ENCODE measurements at places on chromosomes 1 and 21.

DNA sequence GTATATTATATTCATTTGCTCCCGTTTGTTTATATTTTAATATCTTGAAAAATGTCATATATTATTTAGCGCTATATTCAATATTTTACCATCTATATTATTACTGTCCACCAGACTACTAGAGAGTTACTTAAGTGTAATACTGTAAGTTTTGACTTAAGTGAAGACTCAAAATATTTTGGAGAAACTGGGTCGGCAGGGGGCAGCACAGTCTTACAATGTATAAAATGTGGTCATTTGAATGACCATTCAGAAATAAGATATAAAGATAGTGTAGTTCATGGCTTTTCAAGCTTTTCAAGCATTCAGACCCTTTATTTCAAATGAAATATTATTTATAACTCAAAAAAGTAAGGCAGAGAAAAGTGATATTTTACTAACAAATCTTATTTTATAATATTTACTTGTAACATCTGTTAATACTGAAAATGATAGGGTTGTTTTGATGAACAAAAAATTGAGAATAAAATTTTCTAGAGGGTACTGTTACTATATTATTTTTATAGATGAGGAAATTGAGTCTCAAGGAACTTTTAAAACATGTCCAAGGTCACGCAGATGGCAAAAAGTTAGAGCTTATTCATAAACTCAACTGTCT lies 89.0 kb upstream of the SERTAD4 start:
- no peak for DNase-seq

GRCh38 chr1:63718541-63718970 lies 55.3 kb upstream of the ROR1 start:
- no peak for DNase-seq

- no peak for DNase-seq
Measured at GRCh38 chr1:160800142-160800541, 4.2 kb downstream of the LY9 start.

- peak; percentile 53 for DNase-seq
Measured at GRCh38 chr21:45923146-45923545, 58.4 kb upstream of the COL6A1 start.

GRCh38 chr21:42164818-42165217 lies 54.1 kb upstream of the ABCG1 start:
- no peak for DNase-seq

DNA sequence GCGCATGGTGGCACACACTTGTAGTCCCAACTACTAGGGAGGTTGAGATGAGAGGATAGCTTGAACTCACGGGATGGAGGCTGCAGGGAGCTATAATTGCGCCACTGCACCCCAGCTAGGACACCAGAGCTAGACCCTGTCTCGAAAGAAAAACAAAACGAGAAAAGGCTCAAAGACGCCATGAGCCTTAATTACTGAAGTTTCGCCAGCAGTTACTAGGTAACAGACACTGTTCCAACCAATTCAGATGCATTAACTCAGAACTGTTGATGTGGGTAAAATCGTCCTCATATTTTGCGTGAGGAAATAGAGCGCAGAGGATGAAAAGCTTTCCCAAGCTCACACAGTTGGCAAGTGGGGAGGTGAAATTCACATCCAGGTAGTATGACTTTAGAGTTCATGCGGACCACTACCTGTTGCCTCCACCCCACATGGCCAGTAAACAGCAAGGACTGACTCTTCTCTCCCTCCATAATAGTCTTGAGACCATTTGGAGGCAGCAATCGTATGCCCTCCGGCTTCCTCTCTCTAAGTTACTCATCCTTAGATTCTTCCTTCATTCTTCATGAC lies 40.1 kb downstream of the INAVA start:
- no peak for DNase-seq

DNA sequence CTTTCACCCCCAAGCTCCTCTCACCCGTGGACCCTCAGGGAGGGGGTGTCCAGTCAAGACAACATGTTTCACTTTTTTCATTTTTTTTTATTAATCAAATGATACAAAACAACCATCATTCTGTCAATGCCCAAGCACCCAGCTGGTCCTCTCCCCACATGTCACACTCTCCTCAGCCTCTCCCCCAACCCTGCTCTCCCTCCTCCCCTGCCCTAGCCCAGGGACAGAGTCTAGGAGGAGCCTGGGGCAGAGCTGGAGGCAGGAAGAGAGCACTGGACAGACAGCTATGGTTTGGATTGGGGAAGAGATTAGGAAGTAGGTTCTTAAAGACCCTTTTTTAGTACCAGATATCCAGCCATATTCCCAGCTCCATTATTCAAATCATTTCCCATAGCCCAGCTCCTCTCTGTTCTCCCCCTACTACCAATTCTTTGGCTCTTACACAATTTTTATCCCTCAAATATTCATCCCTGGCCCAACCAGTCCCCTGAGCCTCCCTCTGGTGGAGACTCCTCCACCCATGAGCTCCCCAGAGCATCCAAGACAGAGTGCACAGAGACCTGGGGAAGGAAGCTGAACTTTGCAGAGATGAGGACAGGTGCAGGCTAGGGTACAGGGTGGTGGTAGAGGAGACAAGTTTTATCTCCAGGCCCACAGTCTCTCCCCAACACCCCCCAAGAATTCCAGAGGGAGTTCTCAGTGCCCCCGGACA lies 1.4 kb upstream of the S100A16 start:
- DNase-seq = no peak

DNA sequence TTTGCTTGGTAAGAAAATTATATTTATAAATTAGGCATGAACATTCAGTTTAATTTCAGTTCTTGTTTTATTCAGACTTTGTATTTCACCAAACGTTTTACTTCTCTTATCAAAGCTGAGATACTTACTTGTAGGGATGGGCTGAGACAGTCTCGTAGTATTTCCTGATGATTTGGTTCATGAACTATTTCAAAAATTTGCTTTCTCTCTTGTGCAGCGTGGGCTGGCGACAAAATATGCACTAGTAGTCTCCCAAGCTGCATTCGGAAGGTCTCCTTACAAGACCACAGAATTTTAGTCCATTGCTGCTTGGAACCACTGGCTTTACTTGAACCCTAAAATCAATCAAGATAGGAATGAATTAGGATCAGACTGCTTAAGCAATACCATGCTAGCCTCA lies 91.7 kb upstream of the GNG4 start:
- DNase-seq = peak; percentile 44

- DNase-seq = no peak
Measured at GRCh38 chr1:183096894-183097293, 73.7 kb downstream of the LAMC1 start.

GRCh38 chr1:81069856-81070255 lies 730.9 kb upstream of the ADGRL2 start:
- DNase-seq = no peak

- no peak for DNase-seq
Measured at GRCh38 chr1:5274527-5274926, 620.1 kb downstream of the AJAP1 start.

DNA sequence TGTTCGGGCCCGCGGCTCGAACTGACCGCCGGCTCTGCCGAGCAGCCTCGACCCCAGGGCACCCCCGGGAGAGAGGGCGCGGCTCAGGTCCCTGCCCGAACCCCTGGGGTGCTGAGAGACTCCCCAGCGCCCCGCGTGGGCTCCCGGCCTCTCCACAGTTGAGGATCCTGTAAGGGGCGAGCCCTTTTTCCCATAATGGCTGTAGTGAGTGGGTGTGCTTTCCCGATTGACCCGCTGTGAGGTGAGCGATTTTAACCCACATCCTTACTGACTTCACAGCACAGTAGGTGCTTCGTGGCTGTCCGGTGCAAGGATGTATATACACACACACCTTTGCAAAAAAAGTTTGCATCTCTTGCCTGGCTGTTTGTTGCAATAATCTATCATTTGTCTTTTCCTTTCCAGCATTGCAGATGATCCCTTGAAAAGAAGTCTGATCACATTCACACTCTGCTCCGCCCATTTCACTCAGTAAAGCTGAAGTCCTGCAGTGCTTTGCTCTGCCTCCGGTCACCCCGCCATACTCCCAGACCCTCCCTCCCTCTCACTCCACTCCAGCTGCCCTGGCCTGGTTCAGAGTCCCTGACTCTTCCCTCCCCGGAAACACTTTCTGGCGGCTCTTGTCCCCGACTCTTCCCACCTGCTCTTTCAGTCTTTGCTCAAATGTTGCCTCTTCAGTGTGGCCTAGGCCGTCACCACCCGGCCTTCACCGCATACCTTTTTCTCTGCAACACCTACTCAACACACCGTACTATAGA lies 955 bp upstream of the UBE2G2 start:
- no peak for DNase-seq

DNA sequence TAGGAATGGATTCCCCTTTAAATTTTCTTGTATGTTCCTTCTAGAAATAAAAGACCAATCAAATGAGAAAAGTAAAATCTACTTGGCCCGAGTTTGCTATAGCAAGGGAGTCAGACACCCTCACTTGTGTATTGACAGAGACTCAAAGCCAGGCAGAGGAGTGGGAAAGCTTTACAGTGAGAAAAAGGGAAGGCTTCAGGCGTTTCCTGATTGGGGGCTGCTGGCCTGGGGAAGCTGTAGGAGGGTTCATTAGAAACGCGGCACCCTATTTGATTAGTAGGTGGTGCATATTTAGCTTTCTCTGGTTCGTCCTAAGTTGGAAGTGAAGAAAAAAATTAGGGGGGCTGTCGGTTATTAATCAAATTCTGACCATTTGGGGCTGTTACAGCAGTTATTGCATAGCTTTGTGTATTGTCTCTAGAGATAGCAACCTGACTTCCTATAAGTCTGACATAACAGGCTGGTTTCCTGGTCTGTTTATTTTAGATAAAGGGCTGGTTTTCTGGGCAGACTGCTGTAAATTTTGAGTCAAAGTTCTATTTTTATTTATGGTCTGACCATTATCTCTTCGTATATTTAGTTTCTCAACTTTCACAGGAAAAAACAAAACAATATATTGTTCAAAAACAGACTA lies 10.0 kb downstream of the SLC25A24 start:
- DNase-seq = no peak

DNA sequence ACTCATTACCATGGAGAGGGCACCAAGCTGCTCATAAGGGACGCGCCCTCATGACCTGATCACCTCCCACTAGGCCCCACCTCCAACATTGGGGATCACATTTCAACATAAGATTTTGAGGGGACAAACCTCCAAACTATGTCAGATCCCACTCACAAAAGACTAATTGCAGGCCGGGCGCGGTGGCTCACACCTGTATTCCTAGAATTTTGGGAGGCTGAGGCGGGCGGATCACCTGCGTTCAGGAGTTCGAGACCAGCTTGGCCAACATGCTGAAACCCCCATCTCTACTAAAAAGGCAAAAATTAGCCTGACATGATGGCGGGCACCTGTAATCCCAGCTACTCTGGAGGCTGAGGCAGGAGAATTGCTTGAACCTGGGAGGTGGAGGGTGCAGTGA lies 228.7 kb downstream of the CRB1 start:
- no peak for DNase-seq

- DNase-seq = no peak
Measured at GRCh38 chr1:168223681-168224540, 1.9 kb upstream of the SFT2D2 start.

DNA sequence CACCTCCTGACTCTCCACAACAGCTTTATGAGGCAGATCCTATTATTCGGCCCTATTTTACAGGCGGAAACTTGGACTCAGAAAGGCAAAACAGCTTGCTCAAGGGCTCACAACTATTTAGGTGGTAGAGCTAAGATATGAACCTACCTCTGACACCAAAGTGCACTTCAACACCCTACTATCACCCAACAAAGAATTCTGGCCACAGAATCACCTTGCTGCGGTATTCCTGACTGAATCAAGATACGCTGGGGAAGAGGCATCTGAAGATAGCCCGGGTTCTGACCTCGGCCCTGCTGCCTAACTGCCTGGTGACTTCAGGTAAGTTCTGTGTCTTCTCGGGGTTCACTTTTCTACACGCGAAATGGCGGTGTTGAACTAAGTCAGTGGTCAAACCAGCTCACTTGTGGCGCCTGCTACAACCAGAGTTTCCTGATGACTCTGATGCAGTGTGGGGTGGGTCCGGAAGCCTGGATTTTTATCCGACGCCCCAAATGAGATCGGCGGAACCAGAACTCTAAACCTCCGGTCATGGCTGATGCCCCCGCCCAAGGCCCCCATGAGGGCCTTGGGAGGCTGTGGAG lies 608 bp downstream of the PEF1 start:
- DNase-seq = no peak

- no peak for DNase-seq
Measured at GRCh38 chr1:219271818-219272535, 98.3 kb downstream of the LYPLAL1 start.

GRCh38 chr1:82279241-82279640 lies 478.5 kb downstream of the ADGRL2 start:
- no peak for DNase-seq

- DNase-seq = no peak
Measured at GRCh38 chr1:31073044-31073443, 7.5 kb upstream of the PUM1 start.

DNA sequence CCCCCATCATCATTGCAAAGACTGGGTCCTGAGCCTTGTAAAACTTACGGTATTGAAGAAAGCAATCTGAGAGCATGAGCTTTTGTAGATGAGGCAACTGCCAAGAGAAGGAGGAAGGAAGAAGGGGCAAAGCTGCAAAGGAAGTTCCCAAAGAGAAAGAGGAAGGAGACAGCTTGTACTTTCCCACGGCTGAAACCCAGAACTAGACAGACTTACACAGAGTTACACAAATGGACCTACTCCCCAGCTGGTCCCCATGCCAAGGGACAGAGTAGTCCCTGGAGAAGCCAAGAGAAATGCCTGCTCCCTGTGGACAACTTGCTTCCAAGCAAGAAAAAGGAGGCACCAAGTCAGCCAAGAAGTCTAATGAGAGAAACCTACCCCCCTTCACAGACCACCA lies 22.6 kb downstream of the SLC5A9 start:
- no peak for DNase-seq

GRCh38 chr1:42835422-42835821 lies 11.0 kb upstream of the ZNF691 start:
- no peak for DNase-seq

DNA sequence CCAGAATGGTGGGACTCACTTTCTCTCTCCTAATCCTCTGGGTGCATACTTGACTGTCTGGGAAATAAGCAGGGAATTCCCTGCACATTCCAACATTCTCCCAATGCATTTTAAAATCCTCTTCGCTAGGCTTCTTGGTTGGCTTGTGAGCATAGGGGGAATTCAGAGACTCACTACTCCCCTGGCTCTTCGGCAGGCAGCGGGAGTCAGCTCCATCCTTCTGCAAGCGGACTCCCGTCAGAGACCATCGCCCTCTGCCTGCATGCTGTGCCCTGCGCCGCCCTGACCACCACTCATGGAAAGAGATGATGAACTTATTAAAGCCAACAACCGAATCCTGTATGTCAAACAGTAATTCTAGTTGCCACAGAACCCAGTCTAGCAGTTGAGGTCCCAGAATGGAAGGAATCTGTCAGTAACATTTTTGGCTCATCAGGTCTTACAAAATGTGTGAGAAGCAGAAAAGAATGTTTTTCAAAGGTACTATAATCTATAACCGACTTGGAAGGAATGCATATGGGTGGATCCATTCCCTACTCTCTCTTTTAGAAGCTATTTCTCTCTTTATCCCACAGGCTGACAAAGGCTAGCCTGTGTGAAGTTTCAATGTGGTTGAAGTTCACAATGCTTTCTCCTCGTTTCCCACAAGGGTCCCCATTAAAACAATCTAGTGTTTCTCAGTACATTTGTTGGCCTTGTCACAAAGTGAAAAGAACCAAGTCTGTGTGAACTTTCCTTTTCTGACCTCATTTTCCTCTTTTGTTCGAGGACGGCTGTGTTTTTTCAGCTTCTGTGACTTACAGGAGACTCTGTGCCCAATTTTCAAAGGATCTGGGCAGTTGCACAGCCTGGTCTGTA lies 119.1 kb upstream of the ADAR start:
- DNase-seq = no peak

GRCh38 chr1:185734929-185735700 lies 924 bp downstream of the HMCN1 start:
- DNase-seq = no peak

- DNase-seq = no peak
Measured at GRCh38 chr1:162303004-162303344, 73.7 kb downstream of the SPATA46 start.

Measured in AG09309 (cell line).